ENCODE measurements at places on chromosomes 4 and X.
A peak's percentile ranks its signal among the peaks of the same experiment; 100 is the strongest.

GRCh38 chr4:37839426-37839825 lies 12.9 kb downstream of the PGM2 start:
- no peak for DNase-seq

- no peak for DNase-seq
Measured at GRCh38 chrX:11445540-11445939, 152.3 kb downstream of the AMELX start.

GRCh38 chr4:142278171-142278570 lies 567.9 kb downstream of the INPP4B start:
- DNase-seq = no peak

GRCh38 chr4:54793856-54794422 lies 136.2 kb downstream of the KIT start:
- no peak for DNase-seq

- no peak for DNase-seq
Measured at GRCh38 chrX:17817251-17817650, 43.8 kb downstream of the RAI2 start.

- no peak for DNase-seq
Measured at GRCh38 chr4:63460075-63460474, 949.2 kb downstream of the TECRL start.

DNA sequence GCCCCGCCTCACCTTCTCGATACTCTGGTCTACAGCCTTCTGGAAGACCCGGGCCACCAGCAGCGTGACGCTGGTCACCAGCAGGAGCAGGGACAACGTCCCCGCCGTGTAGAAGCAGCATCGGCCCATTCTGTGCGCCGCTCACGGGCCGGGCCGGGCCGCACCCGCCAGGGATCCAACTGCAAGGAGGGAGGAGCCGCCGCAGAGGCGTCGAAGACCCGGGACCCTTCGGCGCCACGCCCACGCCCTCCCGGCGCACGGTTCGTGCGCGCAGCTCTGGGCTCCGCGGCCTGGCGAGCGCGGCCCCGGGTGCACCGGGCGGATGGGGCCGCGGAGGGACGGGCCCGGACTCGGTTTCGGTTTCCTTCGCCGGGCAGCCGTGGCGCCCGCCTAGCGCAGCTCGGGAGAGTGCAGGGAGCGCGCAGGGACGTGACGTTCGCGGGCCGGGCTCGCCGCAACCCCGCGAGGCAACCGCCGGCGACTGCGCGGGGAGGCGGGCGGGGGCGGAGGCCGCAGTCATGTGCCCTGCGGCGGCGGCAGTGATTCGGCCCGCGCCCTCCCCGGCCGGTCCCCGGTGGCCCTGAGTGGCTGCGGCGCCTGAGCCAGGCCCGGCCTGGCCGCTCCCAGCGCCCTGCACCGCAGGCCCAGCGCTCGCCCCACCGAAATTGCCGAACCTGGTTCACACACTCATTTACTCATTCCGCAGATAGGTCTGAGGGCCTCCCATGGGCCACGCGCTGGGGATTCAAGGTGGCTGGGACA lies at the start of gene SCARB2:
SCARB2 (minus strand) TSS at position 410 of the 762 bp plus-strand sequence; CDS start at position 129, 281 bp downstream.
- peak; percentile 84 for DNase-seq

GRCh38 chr4:181475781-181476507 lies 767.3 kb upstream of the TENM3 start:
- DNase-seq = no peak

- no peak for DNase-seq
Measured at GRCh38 chr4:66629927-66630326, 915.4 kb downstream of the CENPC start.

DNA sequence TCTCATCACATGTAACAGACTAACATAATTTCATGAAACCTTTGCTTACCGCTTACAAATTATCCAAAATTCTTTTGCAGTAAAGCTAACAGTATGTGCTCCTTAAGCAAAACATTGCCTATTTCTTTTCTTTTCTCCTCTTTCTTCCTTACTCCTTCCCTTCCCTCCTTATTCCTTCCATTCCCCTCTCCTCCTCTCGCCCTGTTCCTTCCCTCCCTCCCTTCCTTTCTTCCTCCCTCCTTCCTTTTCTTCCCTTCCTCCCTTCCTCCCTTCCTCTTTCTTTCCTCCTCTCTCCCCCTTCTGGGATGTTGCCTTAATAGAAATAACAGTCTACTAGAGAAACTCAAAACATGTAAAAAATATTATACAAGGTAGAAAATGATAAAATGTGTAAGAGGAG lies 246.4 kb downstream of the TENM3 start:
- no peak for DNase-seq

- no peak for DNase-seq
Measured at GRCh38 chr4:81685104-81685503, 213.4 kb upstream of the RASGEF1B start.

GRCh38 chr4:109462802-109463201 lies 29.2 kb downstream of the SEC24B start:
- no peak for DNase-seq

GRCh38 chr4:43564107-43564506 lies 671.6 kb downstream of the GRXCR1 start:
- DNase-seq = no peak

GRCh38 chr4:88414755-88415154 lies 36.1 kb downstream of the HERC6 start:
- no peak for DNase-seq

GRCh38 chrX:150236327-150236726 lies 126.8 kb upstream of the MAMLD1 start:
- DNase-seq = peak; percentile 30

- DNase-seq = no peak
Measured at GRCh38 chr4:150286656-150287055, 208.4 kb downstream of the DCLK2 start.

DNA sequence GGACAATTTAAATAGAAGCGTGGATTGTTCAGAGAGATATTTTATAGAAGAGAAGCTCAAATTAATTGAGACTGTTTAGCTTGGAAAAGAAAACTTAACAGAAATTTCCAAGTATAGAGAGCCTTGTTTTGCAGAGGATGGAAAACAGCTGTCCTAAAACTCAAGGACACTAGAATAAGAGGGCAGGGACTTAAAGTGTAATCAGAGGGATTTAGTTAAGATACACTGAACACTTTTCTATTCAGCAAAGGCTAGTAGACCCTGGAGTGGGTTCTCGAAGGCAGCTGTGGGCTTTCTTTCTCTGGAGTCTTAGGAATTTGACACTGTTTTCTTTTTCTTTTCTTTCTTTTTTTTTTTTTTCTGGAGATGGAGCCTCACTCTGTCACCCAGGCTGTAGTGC lies 92.7 kb upstream of the ARX start:
- DNase-seq = no peak

GRCh38 chrX:136880003-136880451 lies 498 bp downstream of the RBMX start:
- DNase-seq = no peak

DNA sequence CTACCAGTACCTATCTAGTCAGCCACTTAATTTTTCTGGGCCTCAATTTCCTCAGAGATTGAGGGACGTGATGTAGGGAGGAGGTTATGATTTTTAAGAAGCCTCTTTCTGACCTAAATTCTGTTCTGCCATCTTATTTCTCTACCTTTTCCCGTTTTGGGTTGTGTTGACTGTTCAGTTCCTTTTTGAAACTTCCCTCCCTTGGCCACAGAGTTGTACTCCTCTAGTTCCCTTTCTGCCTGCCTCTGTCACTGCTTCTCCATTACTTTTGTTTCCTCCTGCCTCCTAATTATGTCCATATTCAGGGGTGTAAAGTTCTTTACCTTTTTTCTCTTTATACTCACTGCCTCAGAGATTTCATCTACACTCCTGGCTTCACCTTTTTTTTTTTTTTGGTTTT lies 25.4 kb downstream of the CLCN5 start:
- DNase-seq = no peak

DNA sequence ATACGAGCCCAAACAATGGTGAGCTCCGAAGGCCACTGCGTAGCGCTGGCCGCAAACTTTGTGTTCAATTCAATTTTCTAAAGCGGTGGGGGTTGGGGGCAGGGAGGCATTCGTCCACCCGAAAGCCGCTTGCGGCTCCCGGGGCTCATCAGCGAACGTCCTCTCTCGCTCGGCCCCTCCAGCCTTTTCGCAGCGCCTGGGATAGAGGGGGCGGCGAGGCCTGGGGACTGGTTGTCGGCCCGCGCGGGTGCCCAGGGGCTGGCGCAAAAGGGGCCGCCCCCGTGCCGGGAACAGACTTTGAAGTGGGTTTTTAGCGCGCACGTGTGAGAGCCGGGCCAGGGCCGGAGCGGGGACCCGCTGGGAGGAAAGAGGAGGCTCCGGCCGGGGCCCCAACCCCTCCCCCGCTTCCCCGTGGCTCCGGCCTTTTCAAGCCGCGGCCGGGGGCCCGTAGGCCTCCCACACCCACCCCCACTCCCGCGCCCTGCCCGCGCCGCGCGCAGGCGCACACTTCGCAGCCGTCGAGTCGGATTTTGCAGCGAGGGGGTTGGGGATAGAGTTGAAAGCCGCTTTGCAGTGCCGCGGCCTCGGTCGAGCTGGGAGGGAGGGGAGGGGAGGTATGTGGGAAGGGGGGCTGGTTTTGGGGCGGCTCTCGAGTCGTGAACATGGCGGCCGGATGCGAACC lies 8.3 kb downstream of the ZIC3 start:
- DNase-seq = no peak

DNA sequence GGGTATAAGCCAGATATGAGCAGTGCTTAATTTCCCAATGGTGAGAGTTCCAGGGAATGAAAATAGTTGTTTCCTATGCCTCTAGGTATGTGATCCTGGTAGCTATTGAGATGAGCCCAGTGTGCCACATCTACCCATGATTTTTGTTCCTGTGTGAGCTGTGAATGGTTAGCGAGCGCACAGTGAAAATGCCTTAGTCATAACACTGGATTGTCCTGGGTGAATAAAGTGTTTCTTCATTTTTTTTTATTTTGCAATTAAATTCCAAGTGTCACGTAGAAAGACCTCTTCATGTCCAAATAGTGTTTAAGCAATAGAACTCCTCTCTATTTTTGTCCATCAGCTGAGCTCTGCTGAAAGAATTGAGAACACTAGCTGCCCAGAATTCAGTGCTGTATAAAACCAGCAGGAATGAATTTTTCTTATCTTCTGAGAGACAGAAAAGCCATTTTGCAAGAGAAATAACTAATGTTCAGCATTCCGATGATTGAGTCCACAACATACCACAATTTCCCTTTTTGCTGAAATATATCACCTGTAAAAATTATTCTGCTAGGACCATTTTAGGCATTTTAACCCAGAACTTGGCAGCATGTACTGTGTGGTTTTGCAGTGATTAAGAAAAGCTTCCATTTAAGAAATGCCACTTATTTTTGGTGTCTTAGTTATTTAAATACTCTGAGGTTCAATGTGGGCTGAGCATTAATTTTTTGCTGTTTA lies 5.6 kb downstream of the MAOA start:
- no peak for DNase-seq

DNA sequence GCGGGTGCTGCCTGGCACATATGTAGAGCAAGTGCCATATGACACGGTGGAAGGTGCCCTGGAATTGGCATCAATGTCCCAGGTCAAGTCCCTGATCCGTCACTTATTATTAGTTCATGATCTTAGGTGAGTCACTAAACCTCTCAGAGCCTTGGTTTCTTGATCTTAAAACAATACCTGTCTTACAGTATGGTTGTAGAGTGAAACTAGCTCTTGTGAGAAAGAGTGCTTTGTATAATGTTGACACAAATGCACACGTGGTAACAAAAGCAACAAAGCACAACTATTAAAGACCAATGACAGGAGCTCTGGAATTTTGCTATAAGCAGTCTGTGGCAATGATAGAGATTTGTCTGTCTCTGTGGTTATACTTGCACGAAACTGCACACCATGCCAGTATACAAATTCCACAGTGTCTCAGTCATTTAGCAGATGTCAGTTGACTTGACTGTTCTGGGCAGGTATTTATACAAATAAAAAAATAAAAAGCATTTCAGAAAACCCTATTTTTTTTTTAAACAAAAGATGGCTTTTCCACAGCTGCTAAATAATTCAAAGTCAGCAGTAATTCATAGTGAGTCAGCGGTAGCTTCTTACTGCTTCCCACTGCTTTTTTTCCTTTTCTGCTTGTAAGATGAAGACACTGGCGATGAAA lies 19.7 kb upstream of the ACSL1 start:
- no peak for DNase-seq

- DNase-seq = no peak
Measured at GRCh38 chr4:99024481-99025275, 29.2 kb downstream of the METAP1 start.

GRCh38 chr4:165698272-165698671 lies 174.8 kb upstream of the TLL1 start:
- DNase-seq = no peak

DNA sequence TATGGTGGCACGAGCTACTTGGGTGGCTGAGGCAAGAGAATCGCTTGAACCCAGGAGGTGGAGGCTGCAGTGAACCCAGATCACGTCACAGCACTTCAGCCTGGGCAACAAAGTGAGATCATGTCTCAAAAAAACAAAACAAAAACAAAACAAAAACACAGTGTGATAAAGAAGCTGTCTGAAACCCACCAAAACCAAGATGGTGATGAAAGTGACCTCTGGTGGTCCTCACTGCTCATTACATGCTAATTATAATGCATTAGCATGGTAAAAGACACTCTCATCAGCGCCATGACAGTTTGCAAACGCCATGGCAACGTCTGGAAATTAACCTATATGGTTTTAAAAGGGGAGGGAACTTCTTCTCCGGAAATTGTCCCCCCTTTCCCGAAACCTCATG lies 29.4 kb upstream of the OPHN1 start:
- no peak for DNase-seq

DNA sequence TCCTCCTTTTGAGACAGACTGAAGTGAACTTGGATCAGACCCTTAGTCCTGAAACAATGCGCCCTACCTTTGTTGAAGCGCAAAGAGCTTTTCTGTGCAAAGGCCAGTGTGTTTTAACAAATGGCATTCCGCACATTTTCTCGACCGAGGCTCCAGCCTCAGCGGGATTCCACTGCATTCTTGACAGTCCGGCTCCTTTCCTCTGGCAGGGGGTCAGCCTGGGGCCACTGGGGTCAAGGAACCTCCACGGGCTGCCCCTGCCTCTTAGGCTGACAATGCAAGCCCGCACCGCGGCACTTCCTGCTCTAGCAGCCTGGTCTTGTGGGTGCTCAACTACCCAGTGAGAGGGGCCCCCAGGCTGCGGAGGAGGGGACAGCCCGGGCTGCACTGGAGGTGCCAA lies 47.2 kb upstream of the TFDP3 start:
- DNase-seq = no peak

DNA sequence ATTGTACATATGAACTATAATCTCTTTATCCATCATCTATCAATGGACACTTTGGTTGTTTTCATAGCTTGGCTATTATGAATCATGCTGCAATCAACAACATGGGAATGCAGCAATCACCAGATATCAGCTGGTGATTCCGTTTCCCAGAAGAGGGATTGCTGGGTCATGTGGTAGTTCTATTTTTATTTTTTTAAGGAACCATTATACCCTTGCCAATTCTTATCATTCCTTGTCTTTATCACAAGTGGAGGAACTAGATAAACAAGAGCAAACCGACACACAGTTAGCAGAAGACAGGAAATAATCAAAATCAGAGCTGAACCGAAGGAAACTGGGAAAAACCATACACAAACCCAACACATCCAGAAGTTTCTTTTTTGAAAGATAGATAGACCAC lies 14.5 kb upstream of the LNX1 start:
- DNase-seq = no peak

Measured in activated CD8-positive, alpha-beta memory T cell treated with anti-CD3 and anti-CD28 coated beads for 24 hours (primary cell).